Breast epithelium (tissue), 4 donors: ENCODE measurements at places on chromosomes 6 and 20. TPM values are rescaled to one million over a fixed set of nuclear protein-coding genes. Genes with fewer than 3 reads are reported as not detected.

DNA sequence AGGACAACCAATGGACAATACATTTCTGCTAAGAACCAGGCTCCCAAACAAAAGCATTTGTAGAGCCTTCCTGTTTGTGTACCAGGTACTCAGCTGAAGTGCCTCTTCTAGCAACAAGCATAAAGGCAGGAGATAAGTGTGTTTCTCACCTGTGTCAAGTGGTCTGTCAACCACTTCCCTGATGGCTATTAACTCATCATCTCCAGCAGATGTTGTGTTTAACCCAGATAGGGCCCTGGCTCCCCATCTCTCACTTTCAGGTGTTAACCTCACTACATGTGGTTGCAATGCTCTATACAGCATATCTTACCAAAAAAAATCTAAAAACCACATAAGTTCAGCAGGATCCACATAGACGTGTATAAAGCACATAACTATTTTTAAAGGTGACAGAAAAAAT, 9.6 kb upstream of the IL17A start:
- no peak for DNase-seq

DNA sequence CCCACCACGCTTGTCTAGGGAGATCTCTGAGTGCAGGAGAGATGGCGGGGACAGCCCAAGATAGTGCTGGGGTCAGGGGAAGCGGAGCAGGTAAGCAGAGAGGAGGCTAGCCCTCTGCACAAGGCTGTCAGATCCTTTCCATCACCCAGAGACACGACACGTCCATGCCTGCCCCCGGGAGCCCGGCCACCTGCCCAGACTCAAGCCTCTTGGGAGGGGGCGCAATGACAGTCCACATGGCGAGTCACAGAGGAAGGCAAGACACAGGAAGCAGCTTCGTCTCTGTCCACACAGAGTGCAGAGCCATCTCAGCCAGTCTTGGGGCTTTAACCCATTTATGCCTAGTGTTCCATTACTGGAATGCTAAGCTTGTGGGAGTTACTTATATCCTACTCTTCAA, 78.4 kb downstream of the PREX1 start:
- DNase-seq = no peak

DNA sequence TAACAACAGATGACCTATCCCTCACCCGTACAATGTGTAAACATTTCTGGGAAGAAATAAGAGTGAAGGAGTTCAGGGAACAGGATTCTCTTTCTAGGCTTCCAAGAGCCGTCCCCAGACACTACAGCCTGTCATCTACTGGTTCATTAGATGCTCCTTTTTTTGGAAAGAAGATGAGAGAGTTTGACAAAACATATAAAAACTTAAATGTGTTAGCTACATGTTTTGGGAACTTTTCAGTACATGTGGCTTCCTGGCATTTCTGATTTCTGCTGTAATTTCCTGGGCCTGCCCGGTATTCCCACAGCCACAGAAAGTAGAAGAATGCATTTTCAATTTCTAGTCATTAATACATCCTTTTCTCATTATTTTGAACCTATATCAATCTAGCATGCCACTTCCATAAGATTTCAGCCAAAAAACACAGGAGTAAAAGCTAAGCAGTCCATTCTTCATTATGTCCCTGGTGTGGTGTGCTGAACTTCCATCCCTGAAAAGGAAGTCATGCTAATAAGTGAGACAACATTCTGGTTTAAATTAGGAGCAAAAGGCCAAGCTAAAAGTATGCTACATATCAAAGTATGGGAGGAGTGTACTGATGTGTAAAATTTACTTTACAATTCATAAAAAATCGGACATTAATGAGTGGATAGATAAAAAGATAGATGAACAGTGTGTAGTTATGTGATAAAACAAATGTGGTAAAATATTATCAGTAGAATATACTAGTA, 198.2 kb downstream of the WDR27 start:
- no peak for DNase-seq

- no peak for DNase-seq
Observed at GRCh38 chr6:154767003-154767723, 33.9 kb downstream of the SCAF8 start.

- DNase-seq = no peak
Observed at GRCh38 chr6:11978169-11978987, 33.7 kb upstream of the HIVEP1 start.

The LINC00237 gene
- not detected for total RNA-seq

The GJA1 gene
- total RNA-seq = 37.3 TPM

The JPH2 gene
- 16.4 TPM for total RNA-seq
